Inflammatory macrophage (primary cell): ENCODE measurements at places on chromosomes 3 and 15.
A peak's percentile ranks its signal among the peaks of the same experiment; 100 is the strongest.

GRCh38 chr3:182470187-182470586 lies 323.1 kb upstream of the ATP11B start:
- DNase-seq: no peak

DNA sequence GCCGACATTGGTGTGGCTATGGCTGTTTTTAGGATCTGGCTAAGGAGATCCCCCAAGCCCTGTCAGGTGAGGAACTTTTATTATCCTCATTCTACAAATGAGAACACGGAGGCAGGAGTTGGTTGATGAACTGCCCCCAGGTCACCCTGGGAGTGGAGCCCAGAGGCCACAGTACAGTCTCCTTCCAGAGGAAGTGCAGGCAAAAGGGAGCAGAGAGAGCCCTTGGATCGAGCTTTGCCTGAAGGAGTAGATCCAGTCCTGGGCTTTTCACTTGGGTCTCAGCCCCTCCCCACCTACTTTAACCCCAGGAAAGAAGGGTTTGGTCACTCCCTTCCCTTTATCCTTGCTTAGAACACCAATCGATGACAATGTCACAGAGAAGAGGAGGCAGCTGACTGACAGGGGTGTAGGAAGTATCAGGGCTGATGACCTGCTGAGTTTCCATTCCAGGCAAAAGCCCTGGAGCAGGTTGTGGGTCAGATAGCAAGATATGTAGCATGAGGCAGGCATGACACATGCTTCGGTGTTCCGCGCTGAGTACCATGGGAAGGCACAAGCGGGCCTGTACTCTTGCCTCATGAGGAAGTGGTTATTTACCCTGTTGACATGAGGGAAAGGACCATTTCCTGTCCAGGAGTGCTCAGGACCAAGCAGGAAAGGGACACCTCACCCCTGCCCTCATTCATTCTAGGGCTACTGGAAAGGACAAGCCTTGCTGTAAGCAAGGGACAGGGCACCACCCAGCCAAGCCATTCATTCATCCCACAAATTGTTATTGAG lies 5.8 kb upstream of the PLA2G4D start:
- peak; percentile 63 for DNase-seq

DNA sequence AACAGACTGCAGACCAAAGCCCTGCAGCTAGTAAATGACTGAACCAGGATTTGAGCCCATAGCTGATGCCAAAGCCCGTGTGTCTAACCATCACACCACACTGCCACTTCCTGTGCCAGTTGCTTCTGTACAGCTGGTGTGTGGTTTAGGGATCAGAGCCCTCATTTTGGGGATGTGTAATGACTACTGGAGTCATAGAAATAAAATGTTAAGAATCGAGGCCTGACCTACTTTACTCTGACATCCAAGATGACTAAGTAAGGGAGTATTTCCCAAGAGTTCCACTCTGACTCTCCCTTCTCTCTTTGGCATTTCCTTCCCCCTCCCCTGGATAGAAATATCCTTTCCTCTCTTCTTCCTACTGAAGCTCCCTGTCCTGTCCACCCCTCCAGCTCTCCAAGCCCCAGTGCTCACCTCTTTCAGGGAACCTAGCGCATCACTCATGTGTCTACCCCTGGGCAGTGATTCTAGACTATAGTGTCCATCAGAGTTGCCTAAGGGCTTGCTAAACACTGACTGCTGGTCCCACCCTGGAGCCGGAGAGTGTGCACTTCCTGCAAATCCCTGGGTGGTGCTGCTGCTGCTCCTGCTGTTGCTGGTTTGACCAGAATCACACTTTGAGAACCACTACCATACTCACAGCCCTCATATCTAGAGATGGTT lies 53.8 kb downstream of the MGLL start:
- DNase-seq: peak; percentile 90

DNA sequence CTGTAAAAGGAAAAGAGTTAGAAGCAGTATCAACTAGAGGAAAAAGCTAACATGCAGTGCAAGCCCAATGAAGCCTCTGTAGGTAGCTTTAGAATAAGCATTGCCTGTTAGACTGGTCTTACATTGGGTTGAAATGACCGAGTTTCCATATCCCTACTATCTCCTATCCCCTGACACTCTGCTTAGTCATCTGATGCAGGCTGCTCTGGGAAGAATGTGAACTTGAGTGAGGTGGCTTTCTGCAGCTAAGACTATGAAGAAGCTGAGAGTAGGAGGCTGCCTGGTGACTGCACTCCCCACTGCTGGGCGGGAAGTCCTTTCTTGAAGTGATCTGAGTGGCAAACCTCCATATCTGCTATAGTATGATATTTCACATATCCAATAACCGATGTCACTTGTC lies 64.7 kb downstream of the OXSM start:
- DNase-seq: no peak

DNA sequence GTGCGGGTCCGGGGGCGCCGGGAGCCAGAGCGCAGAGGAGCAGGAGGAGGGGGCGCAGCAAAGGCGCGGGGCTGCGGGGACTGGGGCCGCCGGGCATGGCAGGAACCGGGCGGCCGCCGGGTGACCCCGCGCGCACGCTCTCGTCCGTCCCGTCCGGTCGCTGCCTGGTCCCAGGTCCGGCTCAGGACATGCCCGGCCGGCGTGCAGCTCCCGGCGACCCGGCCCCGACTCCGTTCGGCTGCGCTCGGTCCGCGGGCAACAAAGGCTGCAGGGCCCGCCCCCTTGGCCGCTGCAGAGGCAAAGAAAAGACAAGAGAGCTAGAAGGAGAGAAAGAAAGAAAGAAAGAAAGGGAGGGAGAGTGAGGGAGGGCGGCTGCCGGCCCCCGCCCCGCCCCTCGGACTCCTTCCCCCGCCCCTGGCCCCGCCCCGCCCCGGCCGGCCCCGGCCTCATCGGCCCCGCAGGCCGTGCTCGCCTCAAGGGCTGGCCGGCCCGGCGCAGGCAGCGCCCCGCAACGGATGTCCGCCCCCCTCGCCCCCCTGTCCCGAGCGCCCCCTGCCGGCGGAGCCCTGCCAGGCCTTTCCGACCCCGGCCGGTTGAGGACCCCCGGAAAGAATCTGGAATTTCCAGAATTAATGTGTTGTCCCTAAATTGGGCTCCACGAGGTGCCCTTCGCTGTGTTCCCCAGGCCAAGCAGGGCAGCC lies at the start of gene ADAMTS7:
ADAMTS7 (minus strand) TSS at position 341 of the 701 bp plus-strand sequence; CDS start at position 97, 244 bp downstream.
- no peak for DNase-seq

DNA sequence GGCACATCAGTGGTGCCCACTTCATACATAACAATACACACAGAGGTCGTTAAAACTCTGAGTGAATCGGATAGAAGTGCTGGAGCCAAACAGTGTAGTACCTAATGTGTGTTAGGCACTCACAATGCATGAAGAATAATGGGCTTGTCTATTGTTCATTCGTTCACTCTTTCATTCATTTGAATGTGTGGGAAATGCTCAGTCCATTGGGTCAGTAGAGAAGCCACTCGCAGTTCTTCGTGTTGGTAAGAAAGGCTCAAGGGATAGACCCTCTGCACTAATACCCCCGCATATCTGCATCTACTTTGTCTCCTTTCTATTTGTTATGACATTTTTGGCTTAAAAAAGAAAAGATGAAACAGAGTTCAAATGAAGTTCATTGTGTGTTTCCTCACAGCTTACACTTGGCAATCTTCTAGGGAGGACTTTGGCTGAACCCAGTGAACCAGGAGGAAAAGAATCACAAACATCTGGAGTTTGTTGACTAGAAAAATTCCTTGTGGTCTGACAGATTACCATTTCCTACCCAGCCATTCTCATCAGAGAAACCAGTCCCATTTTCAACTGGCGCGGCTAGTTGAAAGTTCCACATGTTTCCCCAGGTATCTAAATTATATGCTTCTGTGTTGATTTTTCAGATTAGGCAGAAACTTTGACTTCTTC lies 32.8 kb upstream of the MFSD1 start:
- DNase-seq: no peak

GRCh38 chr15:37041042-37041441 lies 59.3 kb downstream of the MEIS2 start:
- DNase-seq: no peak

GRCh38 chr15:90742087-90742486 lies 24.9 kb downstream of the BLM start:
- peak; percentile 54 for DNase-seq

DNA sequence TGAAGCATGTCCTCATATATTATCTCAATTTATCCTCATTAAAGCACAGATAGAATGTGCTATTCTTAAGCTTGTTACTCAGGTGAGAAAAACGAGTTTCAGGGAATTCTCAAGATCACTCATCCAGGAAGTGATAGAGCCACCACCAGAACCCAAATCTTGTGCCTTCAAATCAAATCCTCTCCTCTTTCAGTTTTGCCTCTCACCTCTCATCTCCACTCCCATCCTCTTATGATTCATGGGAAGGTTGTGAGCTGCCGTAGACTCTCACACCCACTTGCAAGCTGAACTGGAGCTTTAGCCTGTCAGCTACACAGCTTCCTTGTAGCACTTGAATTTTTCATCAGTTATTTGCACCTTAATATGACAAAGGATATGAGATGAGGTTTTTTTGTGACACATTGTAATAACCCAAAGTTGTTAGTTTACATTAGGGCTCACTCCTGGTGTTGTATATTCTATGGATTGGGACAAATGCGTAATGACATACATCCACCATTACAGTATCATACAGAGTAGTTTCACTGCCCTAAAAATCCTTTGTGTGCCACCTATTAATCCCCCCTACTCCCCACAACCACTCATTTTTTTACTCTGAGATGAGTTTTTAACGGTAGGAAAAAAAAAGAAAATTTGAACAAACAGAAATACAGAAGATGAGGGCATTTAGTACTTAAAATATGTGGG lies 25.7 kb downstream of the GPR15 start:
- no peak for DNase-seq

- DNase-seq: no peak
These were observed 62.8 kb downstream of the PEX5L start for GRCh38 chr3:179973931-179974361.

- DNase-seq: peak; percentile 91
These were observed at the start of gene TMOD3 for GRCh38 chr15:51829376-51830275. Gene TMOD3 (plus strand): TSS chr15:51829653. CDS start chr15:51862885, 33,232 bp downstream.

DNA sequence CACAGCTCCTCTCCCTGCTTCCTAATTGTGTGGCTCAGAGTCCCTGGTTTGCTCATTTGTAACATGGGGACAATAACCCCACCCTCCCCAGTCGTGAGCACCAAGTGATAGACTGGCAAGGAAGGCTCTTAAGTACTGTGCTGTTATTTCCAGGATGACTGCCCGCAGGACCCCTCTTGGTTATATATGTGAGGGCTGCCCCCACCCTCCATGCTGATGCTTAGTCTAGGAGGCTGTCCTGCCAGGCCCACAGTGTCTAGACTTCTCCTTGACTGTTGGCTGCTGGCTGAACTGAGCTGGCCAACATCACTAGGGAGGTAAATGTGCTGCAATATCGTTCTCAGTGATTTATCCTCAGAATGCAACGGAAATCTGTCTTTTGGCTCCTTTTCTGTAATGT lies 45.1 kb downstream of the RAB11A start:
- no peak for DNase-seq

DNA sequence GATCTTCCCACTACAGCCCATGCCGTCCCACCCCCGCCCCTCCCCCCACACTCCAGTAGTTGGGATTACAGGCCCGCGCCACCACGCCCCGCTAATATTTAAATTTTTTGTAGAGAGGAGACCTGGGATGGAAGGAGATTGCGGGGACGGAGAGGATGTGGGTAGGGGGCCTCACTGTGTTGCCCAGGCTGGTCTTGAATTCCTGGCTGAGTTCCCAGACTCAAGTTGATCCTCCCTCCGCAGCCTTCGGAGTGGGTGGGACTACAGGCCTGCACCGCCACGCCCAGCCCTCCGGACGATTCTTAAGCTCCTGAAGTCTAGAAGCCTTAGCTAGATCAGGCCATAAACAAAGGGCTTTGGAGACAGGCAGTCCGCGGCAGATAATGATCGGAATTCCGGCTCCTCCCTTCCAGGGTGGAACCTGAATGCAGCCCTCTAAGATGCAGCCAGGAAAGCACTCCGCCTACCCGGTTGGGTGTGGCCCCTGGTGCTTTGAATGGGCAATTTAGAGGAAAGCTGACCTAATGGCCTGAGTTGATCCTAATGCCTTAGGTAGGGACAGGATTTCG lies at the start of gene DPPA2:
DPPA2 (minus strand) TSS at position 356 of the 569 bp plus-strand sequence. CDS start 1,975 bp downstream, outside the sequence.
- DNase-seq: no peak

- DNase-seq: no peak
These were observed 576.3 kb downstream of the NTRK3 start for GRCh38 chr15:87680208-87680607.

- no peak for DNase-seq
These were observed 49.7 kb downstream of the KLHL25 start for GRCh38 chr15:85745023-85745422.

GRCh38 chr15:48654801-48655200 lies 9.3 kb upstream of the FBN1 start:
- no peak for DNase-seq

GRCh38 chr3:67011414-67012131 lies 13.5 kb downstream of the KBTBD8 start:
- DNase-seq: no peak

DNA sequence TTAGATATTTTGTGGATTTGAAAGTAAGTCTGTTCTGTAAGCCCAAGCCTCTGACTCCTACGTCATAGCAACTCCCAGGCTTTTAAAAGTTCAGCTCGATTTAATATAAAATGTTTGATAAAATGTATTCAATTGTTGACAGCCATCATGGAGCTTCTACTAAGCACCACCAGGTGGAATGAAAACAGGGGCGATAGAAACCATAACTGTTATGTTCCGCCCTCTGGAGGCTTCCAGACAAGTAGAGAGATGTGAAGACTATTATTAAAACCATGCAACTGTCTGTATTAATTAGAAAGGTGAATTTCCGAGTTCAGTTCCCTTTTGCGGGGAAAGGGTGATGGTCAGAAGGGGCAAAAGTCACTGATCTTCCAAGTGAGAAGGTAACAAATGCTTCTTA lies 292.2 kb downstream of the NR2F2 start:
- no peak for DNase-seq

GRCh38 chr3:40584625-40585189 lies 59.9 kb downstream of the ZNF621 start:
- peak; percentile 78 for DNase-seq

- DNase-seq: peak; percentile 11
These were observed 24.3 kb downstream of the ARHGAP11B start for GRCh38 chr15:30650012-30650929.

GRCh38 chr3:125431912-125432790 lies 57.0 kb upstream of the ZNF148 start:
- DNase-seq: no peak

DNA sequence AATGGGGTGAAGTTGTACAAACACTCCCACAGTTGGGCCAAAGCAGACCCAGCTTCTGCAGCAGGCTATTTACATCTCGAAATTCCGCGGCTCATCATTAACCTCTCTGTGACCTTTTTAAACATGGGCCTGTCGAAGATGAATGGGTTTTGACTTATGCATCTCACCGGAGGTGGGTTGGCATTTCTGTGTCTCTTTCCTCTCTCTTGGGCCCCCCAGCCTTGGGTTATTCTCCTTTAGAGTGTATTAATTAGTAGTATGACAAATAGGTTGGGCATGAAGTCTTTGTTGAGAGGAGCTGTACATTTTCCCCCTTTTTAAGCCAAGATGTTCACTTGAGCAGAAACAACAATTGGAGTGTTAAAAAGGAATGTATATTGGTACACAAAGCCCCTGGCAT lies 9.8 kb downstream of the SMAD6 start:
- no peak for DNase-seq

GRCh38 chr3:167705840-167706239 lies 28.9 kb downstream of the PDCD10 start:
- no peak for DNase-seq

GRCh38 chr3:172101107-172101506 lies 61.7 kb downstream of the FNDC3B start:
- DNase-seq: no peak
